ENCODE measurements at places on chromosomes 1 and 21.

DNA sequence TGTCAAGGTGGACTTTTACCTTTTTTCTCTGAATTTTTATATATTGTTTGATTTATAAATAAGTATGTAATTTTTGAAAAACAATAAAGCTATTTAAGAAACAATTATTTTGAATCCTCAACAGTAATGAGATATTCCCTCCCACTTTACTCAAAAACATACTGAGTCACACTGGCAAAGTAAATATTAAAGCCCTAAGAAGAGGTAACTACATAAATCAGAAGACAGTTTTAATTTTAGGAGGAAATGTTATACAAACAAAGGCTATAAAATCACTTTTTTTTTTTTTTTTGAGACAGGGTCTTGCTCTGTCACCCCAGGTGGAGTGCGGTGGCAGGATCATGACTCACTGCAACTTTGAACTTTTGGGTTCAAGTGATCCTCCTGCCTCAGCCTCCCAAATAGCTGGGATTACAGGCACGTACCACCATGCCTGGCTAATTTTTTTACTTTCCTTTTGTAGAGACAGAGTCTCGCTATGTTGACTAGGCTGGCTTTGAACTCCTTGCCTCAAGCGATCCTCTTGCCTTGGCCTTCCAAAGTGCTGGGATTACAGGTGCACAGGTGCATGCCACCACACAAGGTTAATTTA, 36.2 kb downstream of the ZSWIM5 start:
- no peak for DNase-seq

GRCh38 chr21:37655611-37656300, 260.5 kb downstream of the KCNJ6 start:
- no peak for DNase-seq

DNA sequence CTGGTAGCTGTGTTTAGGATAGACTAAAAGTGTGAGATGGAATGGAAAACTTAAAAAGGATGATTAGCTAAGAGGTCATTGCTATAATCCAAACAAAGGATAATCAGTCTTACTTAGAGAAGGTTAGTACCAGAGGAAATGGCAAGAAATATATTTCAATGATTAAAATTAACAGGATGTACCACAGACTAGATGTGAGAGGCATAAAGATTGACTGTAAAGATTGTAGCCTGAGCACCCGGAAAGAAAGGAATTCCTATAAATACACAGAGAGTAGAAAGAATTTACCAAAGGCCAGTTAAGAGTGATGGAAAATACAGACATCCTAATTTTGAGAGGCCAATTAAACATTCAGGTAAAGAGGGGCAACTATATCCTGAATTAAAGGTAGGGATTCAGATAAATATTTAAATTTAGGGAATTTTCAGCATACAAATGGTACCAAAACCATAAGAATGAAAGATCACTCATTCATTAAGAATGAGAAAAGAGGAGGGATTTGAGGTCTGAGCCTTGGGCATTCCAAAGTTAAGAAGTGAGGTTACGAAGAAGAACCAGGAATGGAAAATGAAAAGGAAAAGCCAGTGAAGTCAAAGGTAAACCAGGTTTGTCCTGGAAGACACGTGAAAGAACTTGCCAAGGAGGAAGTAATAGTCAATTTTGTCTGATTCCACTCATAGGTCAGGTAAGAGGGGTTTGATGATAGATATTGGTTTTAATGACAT, 46.4 kb upstream of the RGS1 start:
- no peak for DNase-seq

DNA sequence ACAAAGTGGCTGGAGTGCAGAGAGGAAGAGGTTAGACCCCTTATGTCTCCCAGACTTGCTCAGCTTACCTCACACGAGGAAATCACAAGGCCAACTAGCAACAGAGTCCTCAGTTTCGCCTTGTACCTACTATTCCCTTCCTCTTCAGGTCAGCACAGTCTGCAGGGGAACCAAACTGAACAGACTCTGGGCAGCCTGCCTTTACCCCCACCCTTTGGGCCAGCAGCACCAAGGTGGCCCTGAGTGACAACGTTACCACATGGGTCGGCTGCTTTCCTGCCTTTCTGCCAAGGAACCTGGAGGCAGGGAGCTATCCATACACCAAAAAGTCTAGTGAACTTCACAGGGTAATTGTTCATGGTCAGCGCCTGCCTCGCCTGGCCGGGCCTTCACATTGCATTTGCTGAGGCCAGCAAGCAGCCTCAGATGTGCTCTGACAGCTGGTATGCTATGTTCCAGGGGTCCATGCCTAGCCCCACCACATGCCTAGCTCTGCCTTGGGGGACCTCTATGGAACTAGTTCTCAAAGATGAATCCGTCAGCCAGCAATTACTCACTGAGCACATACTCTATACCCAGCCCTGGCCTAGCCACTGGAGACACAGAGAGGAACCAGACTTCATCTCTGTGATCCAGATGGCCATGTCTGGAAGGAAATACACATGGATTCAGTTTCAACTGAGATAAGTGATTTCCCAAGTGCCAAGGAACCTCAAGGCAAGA, 69.6 kb downstream of the DMAP1 start:
- no peak for DNase-seq

DNA sequence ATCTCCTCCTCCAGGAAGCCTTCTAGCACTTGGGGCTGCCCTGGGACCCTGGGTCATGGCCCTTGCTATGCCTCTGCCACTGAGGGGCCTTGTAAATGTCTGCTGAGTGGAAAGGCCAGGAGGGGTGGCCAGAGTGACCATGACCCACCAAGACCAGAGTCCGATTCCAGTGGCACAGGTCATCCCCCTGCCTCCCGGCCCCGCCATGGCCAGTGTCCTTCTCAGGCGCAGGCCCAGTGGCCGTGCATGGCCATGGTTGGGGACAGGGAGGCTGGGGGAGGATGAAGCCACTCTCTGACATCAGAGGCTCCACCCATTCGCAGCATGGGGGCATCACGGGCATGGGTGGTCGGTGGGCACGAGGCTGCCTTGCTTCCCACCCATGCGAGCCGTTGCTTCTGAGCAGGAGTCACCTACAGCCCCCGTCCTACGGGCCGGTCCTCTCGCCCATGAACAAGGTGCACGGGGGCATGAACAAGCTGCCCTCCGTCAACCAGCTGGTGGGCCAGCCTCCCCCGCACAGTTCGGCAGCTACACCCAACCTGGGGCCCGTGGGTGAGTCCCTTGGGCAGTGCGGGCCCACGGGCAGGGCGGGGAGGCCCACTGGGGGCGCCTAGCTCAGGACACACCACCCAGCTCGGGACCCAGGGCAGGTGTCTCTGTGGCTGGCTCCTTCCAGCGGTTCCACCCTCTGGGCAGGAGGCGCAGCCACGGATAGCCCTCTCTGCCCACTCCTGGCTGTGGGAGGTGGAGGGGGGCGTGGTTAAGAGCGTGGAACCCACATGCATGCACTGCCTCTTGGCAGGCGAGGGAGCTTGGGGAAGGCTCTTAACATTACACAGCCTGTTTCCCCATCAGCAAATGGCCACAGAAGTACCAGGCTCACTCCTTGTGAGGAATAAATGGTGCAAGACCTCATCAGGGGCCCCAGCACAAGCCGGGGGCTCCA, 22.4 kb upstream of the CCDC27 start:
- no peak for DNase-seq

GRCh38 chr1:159860456-159860855, 2.0 kb downstream of the VSIG8 start:
- no peak for DNase-seq

- no peak for DNase-seq
Observed at GRCh38 chr1:176964687-176965086, 199.8 kb downstream of the ASTN1 start.

GRCh38 chr1:40049725-40050124, 9.2 kb downstream of the CAP1 start:
- no peak for DNase-seq

DNA sequence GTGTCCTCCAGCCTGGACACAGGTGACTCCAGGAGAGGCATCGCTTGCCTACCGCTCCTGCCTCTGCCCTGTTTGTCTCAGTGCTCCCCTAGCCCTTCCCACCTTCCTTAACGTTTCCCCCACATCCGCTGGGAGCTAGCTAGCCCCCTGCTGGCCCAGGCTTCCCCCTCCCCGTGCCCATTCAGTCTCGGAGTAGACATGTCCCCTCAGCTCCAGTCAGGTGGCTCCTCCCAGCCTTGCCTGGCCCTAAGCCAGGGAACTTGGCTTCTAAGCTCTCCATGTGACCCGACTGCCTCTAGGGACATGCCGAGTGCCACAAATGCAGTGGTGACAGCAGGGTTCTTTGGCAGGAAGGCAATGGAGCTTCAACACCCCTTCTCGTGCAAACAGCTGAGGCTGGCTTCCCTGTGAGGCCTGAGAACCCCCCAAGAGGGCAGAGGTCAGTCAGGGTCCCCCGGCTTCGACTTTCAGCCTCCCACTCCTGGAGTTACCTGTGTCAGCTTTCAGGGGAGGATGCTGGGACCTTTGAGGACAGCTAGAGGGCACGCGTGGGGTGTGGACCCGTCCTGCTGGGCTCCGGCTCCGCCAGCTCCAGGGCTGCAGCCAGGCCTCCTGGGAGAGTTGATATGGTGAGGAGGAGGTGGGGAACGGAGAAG, 16.2 kb downstream of the DRAXIN start:
- DNase-seq = no peak

GRCh38 chr1:4687943-4688342, 33.5 kb downstream of the AJAP1 start:
- DNase-seq = no peak

GRCh38 chr1:210024996-210025395, 87.0 kb downstream of the SYT14 start:
- DNase-seq = no peak

DNA sequence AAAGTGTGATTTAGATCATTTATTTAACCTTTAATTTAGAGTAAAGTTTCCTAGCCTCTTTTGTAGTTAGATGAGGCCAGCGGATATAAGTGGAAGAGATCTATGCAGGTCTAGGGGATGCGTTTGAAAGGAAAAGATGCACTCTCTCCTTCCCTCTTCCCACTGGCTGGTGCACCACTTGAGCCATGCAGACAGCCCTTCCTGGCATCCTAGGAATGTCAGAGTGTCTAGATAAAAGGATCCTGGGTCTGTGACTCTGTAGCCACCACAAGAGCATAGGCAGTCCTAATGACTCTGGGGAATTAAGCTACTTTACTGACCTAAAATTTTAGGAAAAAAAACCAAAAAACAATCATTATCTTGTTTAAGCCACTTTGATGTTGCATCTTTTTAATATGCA, 16.0 kb upstream of the STUM start:
- no peak for DNase-seq

DNA sequence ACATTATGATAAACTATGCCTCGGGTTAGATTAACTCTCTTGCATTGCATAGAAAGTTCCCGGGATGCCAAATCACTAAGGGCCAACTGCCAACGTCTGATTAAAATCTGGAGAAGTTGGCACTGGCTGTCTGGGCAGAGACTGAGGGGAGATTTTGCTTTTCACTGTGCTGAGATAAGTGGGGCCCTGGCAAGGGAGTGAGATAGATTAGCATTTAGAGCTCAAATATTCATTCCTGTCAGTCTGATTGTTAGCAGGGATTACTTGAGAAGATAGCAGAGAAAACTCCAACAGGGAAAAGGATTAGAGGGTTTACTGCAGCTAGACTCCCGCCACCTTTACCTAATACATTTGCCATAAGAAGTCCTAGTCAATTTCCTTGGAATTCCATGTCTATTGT, 714.1 kb upstream of the CHRM3 start:
- no peak for DNase-seq

GRCh38 chr1:215569986-215570824, 3.1 kb downstream of the KCTD3 start:
- DNase-seq = no peak

- DNase-seq = no peak
Observed at GRCh38 chr1:184153731-184154130, 102.2 kb downstream of the TSEN15 start.

GRCh38 chr1:96968541-96968940, 247.0 kb downstream of the PTBP2 start:
- no peak for DNase-seq

DNA sequence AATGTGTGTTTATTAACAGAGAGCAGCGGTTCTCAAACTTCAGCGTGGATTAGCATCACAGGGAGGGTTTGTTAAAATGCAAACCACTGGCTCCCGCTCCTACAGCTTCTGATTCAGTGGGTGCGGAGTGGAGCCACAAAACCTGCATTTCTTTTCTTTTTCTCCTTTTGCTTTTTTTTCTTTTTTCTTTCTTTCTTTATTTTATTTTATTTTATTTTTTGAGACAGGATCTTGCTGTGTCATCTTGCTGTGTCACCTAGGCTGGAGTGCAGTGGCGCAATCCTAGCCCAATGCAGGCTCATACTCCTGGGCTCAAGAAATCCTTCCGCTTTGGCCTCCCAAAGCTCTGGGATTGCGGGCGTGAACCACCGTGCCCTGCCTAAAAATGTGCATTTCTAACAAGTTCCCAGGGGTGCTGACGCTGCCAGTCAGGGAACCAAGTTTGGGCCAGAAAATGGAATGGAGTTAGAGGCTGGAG, 20.9 kb upstream of the SLC1A7 start:
- no peak for DNase-seq

Data from activated T-helper 1 cell treated with anti-CD3 and anti-CD28 coated beads, Interleukin-2, amount 50 U/mL, for 16 hours (primary cell).